ENCODE measurements at places on chromosomes 11 and 22.

DNA sequence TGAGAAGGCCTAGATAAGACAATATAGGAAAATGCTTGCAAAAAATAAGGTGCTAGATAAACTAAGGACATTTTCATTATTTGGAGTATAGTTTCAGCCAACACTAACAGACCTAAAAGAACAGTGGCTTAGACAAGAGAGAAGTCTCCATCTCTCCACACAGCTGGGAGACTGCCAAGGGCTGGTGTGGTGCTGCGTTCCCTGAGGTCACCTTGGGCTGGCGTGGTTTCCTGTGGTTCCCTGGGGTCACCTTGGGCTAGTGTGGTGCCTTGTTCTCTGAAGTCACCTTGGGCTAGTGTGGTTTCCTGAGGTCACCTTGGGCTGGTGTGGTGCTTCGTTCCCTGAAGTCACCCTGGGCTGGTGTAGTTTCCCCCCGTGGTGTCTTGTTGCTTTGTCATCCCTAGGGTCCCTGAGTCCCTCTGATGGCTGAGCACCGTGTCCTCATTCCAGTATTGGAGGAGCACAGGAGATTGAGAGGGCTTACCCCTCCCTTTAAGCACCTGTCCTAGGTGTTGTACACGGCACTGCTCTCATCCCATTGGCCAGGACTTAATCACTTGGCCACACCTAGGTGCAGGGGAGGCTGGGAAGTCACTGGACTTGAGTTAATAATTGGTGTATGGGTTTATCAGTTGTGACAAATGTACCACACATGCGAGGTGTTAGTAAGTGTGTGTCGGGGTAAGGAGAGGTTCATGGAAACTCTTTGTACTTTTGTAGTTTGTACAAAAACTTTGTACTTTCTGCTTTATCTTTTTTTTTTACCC lies 14.9 kb downstream of the SAMM50 start:
- no peak for DNase-seq

DNA sequence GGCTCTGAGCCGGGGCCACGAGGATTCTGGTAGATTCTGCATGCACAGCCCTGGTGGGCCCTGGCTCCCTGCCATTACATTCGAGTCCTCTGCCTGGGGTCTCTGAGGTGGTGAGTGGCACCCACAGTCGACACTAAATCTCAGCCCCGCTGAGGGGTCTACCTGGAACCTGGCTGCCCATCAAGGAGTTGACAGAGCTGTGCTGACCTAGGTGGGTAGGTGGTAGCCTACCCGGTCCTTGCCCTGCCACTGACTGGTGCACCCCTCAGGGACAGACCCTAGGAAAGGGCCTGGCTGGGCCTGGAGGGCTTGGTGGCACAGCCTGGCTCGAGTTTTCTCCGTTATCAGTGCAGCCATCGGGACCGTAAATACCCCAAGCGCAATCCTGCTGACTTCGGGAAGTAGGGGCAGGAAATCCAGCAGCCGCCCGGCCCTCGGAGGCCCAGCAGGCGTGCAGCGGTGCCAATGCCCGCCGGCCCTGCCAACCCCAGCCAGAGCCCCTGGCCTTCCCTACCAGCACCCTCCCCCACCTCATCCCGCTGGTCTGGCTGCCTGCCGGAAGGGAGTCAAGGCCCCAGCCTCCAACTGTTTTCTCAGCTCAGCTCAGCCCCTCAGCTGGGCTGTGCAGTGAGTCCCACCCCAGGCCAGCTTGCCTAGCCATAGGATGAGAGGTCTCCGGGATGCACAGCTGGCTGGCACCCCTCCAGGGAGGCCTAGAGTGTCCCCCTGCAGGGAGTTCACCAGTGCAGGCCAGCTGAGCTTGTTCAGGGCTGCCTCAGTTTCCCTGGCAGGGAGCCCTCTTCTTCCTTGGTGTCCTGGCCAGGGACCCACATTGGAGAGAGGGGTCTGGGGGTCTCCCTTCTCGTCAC lies 80.4 kb upstream of the KCNQ1OT1 start:
- no peak for DNase-seq

- DNase-seq, result no peak
Measured at GRCh38 chr11:81853791-81854190, 879.9 kb downstream of the FAM181B start.

- peak; percentile 61 for DNase-seq
Measured at GRCh38 chr11:95829580-95830259, 39.4 kb downstream of the CEP57 start.

DNA sequence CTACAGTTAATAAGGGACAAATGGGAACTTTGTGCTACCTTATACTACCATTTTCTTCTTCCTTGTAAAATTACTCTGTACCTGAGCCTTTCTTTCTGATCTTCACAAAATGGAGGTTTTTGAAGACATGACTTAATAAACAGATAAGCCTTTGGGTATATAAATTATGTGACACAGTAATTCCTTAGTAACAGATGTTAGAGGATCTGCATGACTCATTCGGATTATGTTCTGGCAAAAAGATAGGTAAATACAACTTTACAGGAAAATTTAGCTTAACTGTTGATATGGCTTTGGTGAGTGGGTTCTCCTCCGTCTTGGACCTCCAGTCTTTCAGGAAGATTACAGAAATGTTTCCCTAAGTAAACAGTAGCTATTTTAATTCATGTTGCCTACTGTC lies 61.8 kb downstream of the BID start:
- DNase-seq, result peak; percentile 22

GRCh38 chr22:36016684-36017083 lies 11.9 kb downstream of the RBFOX2 start:
- DNase-seq, result no peak

DNA sequence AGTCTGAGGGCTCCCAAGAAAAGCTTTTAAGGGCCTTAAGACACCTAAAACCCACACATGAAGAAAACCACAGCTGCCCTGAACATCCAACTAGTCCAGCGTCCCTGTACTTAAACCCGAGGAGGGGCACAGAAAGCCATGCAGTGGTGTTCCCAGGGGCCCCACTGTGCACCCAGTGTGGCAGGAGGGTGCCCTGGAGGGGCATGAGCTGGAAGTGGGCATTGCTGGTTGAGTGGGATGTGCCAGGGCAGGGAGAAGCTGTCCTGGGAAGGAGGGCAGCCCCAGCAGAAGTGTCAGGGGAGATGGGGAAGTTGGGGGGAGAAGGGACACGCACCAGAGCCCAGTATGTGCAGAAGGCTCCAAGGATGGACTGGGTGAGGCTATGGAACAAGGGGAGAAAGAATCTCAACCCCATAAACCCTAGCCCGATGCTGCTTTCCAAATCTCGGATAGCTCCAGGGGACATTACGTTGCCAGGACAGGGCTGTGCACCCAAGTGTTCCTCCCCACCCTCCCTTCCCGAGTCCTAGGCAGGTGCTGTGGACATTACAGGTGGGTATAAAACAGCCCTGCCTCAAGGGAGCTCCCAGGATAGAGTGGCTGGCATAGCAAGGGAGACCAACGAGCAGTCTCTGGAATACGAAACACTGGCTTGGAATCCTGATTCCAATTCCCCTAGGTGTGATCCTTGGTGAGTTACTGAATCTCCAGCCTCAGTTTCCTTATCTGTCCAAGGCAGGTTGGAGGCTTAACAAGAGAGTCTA lies 44.2 kb downstream of the SHANK2 start:
- DNase-seq, result no peak

GRCh38 chr11:76408171-76408965 lies 27.2 kb downstream of the GVQW3 start:
- no peak for DNase-seq

- no peak for DNase-seq
Measured at GRCh38 chr11:47394322-47395222, 13.8 kb upstream of the SLC39A13 start.

GRCh38 chr11:16404781-16405285 lies 48.5 kb upstream of the SOX6 start:
- DNase-seq, result no peak

All from EL (cell line).